ENCODE measurements at places on chromosomes 3 and 15. TPM values are rescaled to one million over a fixed set of nuclear protein-coding genes. Genes with fewer than 3 reads are reported as not detected.

CLEC3B gene
- total RNA-seq = not detected

GRCh38 chr3:36411587-36411986, 31.3 kb downstream of the STAC start:
- H3K4me1 ChIP-seq = no peaks in the 10 kb centered on the region
- H3K4me3 ChIP-seq = no peak overlapping the region
- H3K27me3 ChIP-seq = no peaks in the 10 kb centered on the region
- no peaks in the 10 kb centered on the region for H3K36me3 ChIP-seq
- H3K27ac ChIP-seq = no peak overlapping the region
- DNase-seq = no peak

- H3K27ac ChIP-seq = no peak overlapping the region
- DNase-seq = no peak
- H3K27me3 ChIP-seq = no peaks in the 10 kb centered on the region
- no peaks in the 10 kb centered on the region for H3K4me1 ChIP-seq
- H3K36me3 ChIP-seq = peaks cover 7% of the 10 kb centered on the region
Observed at GRCh38 chr3:195238586-195239118, 32.3 kb downstream of the XXYLT1 start.

STARD5 gene
- total RNA-seq = 8.9 TPM

GRCh38 chr15:21269121-21269520, 171.2 kb downstream of the POTEB3 start:
- no peak overlapping the region for H3K4me3 ChIP-seq
- DNase-seq = no peak
- H3K4me1 ChIP-seq = peaks cover 10% of the 10 kb centered on the region
- H3K36me3 ChIP-seq = no peaks in the 10 kb centered on the region
- peaks cover 3% of the 10 kb centered on the region for H3K27me3 ChIP-seq

GHRL gene
- 0.30 TPM for total RNA-seq

C3orf20 gene
- total RNA-seq = not detected

SHF gene
- total RNA-seq = 17.9 TPM

IL17RB gene
- 0.33 TPM for total RNA-seq
